NCI-H69 (cell line): ENCODE measurements at places on chromosomes 6 and 20.

- DNase-seq: peak; percentile 80
These were observed 31.8 kb downstream of the PSMB9 start for GRCh38 chr6:32885698-32886286.

DNA sequence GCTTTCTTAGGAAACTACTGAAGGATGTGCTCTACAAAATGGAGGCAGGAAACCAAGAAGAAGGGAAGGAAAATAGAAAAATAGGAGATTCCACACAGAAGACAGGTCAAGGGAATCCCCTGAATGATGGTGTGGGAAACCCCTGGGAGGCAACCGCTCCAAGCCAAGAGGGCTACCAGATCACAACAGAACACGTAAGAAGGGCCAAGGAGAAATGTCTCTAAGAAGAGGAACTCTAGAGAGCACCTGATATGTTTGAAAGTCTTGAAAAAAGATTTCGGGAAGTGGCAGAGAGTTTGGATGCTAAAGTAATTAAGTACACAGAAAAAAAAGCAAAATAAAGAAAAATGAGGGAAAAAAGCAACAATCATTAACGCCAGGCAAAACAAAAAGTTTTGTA is 7.1 kb downstream of the KIF13A start:
- no peak for DNase-seq

DNA sequence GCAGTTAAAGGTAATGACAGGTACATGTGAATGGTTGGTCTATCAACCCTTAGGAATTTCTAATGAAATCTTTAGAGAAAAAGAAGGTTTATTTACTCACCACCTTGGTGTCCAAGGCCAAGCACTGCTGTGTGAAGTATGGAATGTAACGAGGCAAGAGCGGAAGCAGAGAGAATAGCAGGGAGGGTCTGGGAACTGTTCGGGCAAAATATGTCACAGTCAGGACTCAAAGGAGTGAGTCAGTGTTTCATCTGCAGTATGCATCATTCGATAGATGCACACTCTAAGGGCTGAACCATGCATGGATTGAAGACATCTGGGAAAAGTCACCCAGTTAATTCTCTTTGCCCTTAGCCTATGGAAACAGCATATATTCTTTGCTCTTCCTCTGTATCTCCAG is 33.2 kb downstream of the ADGRF5 start:
- no peak for DNase-seq

DNA sequence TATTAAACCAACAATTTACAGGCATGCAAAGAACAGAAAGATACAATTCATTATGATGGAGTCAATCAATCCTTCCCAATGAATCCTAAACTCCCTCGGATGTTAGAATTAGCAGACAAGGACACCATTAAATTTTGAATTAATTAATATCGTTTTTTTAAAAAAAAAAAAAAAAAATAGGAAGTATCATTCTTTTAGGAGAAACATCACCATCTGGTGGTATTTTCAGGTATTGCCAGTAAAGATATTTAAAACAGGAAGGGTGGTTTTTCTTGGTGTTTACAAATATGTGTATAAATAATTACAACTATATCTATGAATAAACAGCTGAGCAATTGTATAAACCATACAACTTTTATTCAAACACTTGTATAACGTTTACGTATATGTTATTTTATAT is 564.4 kb downstream of the HAO1 start:
- DNase-seq: peak; percentile 9

DNA sequence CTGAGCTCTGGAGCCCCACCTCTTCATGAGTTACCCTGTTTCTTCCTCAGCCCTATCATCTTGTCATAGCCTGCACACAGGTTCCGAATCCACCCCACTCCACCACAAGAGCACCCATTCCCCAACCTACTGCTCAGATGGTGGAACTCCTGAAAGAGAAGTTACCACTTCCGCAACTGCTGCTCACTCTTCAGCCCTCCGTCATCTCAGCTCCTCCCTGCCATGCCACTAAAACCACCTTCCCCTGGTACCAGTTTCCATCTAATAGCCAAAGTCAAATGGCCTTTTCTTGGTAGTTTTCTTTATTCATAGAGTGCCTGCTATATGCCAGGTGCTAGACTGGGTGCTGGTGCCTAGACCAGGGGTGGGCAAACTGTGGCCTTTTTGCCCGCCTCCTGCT is 3.9 kb downstream of the RAB22A start:
- no peak for DNase-seq

GRCh38 chr6:85660181-85660611 is 17.5 kb upstream of the SYNCRIP start:
- no peak for DNase-seq

DNA sequence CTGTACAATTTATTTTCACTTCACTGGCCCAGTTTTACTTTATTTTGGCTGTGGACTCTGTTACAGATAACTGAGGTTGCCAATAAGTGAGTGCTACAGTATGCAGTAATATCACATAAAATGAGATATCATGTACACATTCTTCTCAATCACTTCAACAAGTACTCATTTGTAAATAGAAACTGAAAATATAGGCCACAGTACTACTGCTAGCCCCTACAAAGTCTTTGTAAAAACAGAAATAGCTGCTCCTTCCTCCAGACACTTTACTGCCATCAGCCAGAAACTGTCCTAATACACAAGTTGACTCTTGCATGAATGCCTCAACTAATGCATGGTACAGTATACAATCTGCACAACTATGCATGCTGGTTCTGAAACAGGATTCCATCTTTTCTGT is 9.2 kb downstream of the DTNBP1 start:
- no peak for DNase-seq
